ENCODE measurements at places on chromosomes 5 and 9.
A peak's percentile ranks its signal among the peaks of the same experiment; 100 is the strongest.

DNA sequence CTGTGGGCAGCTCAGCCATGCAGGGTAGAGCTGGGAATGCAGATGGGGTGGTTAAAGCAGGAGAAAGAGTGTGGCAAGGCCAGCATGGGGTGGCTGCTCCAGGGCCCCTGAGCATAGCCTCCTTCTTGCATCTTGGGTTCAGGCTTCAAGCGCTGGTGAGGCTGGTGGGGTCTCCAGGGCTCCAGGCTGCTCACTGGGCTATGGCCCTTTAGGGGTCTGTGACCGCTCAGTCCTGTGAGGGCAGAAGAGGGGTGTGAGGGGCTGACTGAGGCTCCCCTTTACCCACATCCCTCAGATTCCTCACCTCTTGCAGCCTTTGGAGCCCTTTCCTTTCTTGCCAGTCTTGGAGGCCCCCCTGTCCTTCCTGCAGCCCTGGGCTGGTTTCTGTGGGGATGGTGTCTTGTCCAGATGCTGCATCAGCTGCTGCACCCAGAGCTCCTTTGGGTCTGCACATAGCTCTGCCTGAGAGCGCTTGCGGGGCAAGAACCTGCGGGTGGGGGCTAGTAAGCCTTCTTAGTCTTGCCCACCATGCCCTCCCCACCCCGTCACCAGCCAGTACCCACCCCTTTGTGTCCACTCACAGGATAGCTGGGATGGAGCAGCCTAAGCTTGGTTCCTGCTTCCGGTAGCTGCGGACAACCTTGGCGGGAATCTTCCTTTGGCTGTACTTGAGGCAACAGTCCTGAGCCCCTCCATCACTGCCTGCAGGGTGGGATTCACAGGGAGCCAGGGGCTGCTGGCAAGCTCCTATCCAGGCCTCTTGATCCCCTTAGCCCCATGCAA is 549 bp downstream of the CCL21 start:
- H3K27me3 ChIP-seq = peaks cover 26% of the 10 kb centered on the region
- no peak for DNase-seq
- no peaks in the 10 kb centered on the region for H3K4me1 ChIP-seq
- no peak overlapping the region for H3K4me3 ChIP-seq
- no peak overlapping the region for H3K27ac ChIP-seq

- no peak for DNase-seq
- no peak overlapping the region for H3K27ac ChIP-seq
- H3K36me3 ChIP-seq = peaks cover 3% of the 10 kb centered on the region
- no peaks in the 10 kb centered on the region for H3K4me1 ChIP-seq
These were observed 14.9 kb downstream of the ZNF474 start for GRCh38 chr5:122144236-122144635.

- H3K36me3 ChIP-seq = no peaks in the 10 kb centered on the region
- no peaks in the 10 kb centered on the region for H3K4me1 ChIP-seq
- no peak overlapping the region for H3K27ac ChIP-seq
- no peak overlapping the region for H3K4me3 ChIP-seq
- H3K27me3 ChIP-seq = no peaks in the 10 kb centered on the region
- no peak for DNase-seq
These were observed 418.1 kb downstream of the ACTL7B start for GRCh38 chr9:108437656-108438055.

GRCh38 chr5:127936439-127936972 is 147.1 kb upstream of the SLC12A2 start:
- H3K36me3 ChIP-seq = no peaks in the 10 kb centered on the region
- peak overlapping the region; percentile 60 for H3K27ac ChIP-seq
- DNase-seq = peak; percentile 39

DNA sequence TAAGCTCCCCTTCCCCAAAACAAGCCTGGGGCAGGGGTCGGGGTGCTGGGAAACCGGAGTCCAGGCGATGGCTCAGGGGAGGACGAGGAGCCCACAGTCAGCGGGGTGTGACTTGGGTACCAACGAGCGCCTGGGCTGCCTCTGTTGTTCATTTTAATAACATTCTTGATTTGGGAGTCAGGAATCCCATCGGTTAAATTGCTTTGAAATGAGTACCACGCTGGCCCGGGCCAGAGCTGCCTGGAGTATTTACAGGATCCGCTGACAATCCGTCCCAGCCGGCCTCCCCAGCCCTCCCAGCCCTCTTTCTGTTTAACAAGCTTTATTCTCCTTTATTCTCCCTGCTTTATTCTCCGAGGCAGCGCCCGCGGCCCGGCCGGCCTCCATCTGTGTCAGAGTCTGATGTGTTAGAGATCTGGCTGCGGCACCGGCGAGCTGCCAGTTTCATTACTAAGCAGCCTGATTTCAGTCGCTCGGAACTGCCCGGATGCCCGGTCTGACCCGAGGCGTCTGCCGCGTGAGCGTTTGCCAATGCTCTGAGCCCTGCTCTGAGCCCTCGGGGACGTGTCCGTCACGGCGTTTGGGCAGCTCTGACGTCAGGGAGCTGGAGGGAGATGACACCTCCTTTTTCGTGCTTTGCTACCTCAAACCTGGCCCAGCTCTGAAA is 16.5 kb upstream of the QRFP start:
- no peak overlapping the region for H3K4me3 ChIP-seq
- H3K27ac ChIP-seq = no peak overlapping the region
- no peak for DNase-seq
- H3K27me3 ChIP-seq = no peaks in the 10 kb centered on the region
- H3K4me1 ChIP-seq = peaks cover 3% of the 10 kb centered on the region
- peaks cover 3% of the 10 kb centered on the region for H3K36me3 ChIP-seq

DNA sequence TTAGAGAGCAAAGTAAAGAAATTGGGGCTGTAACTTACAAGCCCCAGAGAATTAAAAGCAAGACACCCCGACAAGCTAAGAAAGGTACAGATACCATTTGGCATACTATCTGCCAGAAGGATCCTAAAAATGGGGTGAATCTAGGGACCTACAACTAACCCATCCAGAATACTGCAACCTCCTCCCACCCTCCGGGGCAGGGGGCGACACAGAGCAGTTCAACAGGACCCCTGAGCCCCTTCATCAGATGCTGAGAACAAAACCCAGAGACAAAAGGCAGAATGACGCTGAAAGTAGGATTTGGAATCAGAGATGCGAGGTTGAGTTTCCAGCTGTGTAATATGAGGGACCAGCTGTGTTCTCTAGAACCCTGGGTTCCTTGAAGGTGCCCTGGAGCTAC is 71.2 kb downstream of the EPB41L4B start:
- peaks cover 29% of the 10 kb centered on the region for H3K27me3 ChIP-seq
- no peaks in the 10 kb centered on the region for H3K36me3 ChIP-seq
- no peak overlapping the region for H3K27ac ChIP-seq
- no peak overlapping the region for H3K4me3 ChIP-seq
- no peak for DNase-seq
- H3K4me1 ChIP-seq = no peaks in the 10 kb centered on the region

GRCh38 chr5:72378639-72379289 is 58.6 kb downstream of the PTCD2 start:
- H3K27ac ChIP-seq = no peak overlapping the region
- no peak for DNase-seq
- no peaks in the 10 kb centered on the region for H3K4me1 ChIP-seq
- H3K36me3 ChIP-seq = no peaks in the 10 kb centered on the region
- H3K4me3 ChIP-seq = no peak overlapping the region
- peaks cover 47% of the 10 kb centered on the region for H3K27me3 ChIP-seq

DNA sequence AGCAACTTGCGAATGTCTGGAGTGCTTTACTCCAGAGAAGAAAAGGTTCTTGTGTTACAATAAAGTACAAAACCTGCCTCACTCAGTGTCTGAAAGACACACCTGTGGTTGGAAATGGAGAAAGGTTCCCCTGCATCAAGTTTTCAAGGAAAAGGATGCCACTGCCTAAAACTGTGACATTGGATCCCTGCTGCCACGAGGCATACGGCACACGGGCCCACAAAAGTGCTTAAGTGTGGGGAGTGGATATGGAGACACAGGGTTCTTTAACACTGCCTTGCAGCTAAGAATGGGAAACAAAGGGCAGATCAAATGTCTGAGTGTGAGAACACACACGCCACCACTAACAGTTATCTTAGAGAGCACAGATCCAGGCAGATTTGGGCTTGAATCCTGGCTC is 75.0 kb downstream of the NIPSNAP3B start:
- H3K27ac ChIP-seq = no peak overlapping the region
- no peak for DNase-seq
- peaks cover 25% of the 10 kb centered on the region for H3K36me3 ChIP-seq
- H3K27me3 ChIP-seq = no peaks in the 10 kb centered on the region
- no peak overlapping the region for H3K4me3 ChIP-seq
- H3K4me1 ChIP-seq = no peaks in the 10 kb centered on the region

DNA sequence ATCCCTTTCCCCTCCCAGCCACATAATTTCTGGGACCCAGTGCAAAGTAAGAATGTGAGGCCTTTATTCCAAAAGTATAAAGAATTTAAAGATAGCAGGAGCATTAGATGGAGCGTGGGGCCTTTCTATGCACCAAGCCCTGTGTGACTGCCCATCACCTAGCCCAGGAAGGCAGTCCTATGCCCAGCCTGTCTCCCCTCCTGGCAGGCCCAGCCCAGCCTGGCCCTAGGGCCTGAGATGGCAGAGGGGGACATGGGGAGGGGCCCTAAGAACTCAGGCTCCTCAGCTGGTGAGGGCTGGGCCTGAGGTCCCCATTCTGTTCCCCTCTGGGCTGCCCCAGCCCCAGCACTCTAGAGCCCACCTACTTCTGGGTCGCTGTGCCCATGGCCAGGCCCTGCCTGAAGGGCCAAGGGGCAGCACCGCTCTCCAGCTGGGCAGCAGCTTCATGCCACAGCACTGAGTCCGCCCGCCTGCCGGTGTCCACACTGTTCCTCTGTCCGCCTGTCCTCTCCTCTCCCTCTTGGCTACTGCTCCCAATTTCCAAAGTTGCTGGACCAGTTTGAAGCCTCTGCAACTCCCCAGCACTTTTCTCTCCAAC is 995 bp upstream of the SLC23A1 start:
- peaks cover 7% of the 10 kb centered on the region for H3K36me3 ChIP-seq
- peak overlapping the region; percentile 98 for H3K27ac ChIP-seq
- H3K27me3 ChIP-seq = no peaks in the 10 kb centered on the region
- no peak for DNase-seq
- peak overlapping the region; percentile 90 for H3K4me3 ChIP-seq

DNA sequence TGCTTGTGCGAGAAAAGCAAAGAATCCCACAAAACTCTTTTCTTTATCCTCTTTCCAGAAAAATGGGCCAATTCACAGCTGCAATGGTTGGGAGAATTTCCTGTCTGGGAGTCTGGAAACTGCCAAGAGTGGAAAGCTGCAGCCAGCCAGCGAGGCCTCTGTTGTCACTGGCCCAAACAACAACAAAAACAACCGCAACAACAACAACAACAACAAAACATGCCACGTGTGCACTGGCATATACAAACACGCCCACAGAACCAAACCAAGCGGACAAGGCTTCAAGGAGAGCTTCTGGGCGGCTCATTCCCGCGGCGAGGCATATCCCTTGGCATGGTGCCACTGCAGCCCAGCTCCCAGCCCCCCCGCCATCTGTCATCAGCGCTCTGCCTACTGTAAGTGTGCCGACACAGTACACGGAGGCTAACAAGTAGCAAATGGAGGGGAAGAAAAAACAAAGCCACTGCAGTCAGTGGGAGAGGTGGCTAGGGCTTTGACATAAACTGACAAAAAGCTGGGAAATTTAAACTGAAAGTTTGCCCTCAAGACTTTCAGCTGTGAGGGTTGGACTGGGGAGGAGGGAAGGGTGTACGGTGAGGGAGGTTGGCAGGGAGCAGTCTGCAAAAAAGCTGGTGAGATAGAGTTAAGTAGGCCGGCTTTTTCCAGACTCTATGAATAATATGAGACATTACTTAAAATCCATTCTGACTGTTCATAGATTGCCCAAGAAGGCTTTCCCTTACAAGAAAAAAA is 165.0 kb upstream of the ZNF462 start:
- no peaks in the 10 kb centered on the region for H3K27me3 ChIP-seq
- DNase-seq = no peak
- no peak overlapping the region for H3K4me3 ChIP-seq
- no peaks in the 10 kb centered on the region for H3K36me3 ChIP-seq

DNA sequence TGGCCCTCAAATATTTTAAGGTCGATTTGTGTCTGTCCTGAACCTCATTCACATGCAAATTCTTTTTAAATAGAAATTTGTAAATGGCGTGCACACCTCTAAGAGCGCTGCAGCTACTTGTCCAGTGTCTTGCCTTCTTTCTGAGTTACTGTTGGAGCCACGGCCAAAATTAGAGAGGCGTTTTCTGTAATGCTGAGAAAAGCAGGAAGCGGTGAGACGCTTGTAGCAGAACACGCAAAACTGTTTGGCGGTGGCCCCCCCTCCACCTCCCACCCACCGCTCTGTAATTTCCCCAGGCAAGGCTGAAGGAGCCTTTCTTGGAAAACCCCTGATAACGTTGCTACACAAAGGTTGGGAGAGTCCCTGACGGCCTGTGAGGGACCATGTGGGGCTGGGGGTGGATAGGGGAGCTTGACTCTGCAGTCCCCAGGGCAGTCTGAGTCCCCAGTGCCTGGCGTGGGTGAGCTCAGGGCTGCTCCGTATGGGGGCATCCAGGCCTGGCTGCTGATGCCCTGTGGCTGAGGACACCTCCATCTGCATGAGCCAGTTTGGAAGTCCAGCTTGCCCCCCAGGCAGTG is 96.5 kb downstream of the GADD45G start:
- H3K36me3 ChIP-seq = no peaks in the 10 kb centered on the region
- H3K4me3 ChIP-seq = peak overlapping the region; percentile 45
- no peaks in the 10 kb centered on the region for H3K27me3 ChIP-seq
- peak overlapping the region; percentile 51 for H3K27ac ChIP-seq
- peak; percentile 45 for DNase-seq

DNA sequence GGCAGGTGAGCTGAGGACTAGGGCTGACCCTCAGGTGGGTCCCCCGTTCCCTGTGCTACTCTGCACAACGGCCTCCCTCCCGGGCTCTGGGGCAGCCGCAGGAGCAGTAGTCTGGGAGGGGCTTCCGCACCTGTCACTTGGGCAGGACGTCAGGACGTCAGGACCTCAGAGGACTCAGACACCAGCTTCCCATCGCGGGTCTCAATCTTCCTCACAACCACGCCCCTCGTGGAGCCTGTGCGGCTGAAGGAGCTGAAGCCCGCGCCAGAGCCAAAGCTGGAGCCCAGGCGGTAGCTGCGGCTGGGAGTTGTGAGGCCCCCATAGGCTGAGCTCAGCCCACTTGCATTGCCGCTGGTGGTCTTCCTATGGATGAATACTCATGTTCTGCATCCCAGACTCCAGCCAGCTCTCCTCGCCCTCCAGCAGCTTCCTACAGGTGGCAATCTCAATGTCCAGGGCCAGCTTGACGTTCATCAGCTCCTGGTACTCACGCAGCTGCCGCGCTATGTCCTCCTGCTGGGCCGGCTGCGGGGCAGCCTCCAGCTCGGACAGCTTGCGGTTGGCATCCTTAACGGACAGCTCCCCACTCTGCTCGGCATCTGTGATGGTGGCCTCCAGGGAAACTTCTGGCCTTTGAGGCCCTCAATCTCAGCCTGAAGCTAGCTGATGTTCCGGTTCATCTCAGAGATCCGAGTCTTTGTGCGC is 381.4 kb upstream of the RGMB start:
- no peaks in the 10 kb centered on the region for H3K36me3 ChIP-seq
- H3K27me3 ChIP-seq = no peaks in the 10 kb centered on the region
- H3K27ac ChIP-seq = no peak overlapping the region
- no peaks in the 10 kb centered on the region for H3K4me1 ChIP-seq
- H3K4me3 ChIP-seq = no peak overlapping the region

DNA sequence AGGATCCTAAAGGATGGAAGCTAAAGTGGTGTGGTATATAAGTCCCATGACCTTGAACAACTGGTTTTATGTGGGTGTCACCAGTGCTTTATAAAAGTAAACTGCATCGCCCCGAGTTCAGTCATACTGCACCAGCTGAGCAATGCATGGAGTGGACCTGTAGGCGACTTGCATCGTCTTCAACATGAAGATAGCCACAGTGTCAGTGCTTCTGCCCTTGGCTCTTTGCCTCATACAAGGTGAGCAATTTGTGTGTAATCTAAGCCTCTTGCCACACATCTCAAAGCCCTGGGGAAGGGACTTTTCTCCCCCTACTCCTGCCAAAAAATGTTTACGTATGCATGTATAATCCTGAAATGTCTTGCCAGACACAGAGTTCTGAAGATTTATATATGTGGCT is at the start of gene SPINK5:
SPINK5 (plus strand) TSS at position 120 of the 400 bp plus-strand sequence; CDS start at position 185, 65 bp downstream.
- no peak for DNase-seq
- no peaks in the 10 kb centered on the region for H3K36me3 ChIP-seq
- no peak within 1 kb of the TSS for H3K27ac ChIP-seq
- H3K4me1 ChIP-seq = no peaks in the 10 kb centered on the region

Measured in effector memory CD8-positive, alpha-beta T cell (primary cell).